Activated CD4-positive, alpha-beta T cell treated with anti-CD3 and anti-CD28 coated beads, Interleukin-2, amount 50 U/mL, for 1 hour (primary cell): ENCODE measurements at places on chromosomes 12 and 14.

GRCh38 chr12:69916544-69917235 lies 91.7 kb downstream of the MYRFL start:
- DNase-seq, result no peak

DNA sequence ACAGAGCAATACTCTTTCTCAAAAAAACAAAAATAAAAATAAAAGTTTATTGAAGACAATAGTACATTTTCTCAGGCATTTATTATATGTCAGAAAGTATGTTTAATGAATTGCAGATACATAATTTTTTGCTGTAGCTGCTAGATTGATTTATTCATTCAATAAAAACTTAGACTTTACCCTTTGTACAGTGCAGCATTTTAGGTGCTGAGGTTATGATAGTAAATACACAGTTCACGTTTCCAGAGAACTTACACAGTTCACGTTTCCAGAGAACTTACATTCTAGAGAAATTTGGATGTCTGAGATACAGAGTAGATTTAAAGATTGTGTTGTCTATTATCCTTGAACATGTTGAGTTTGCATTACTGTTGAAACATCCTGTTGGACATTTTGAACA lies 25.3 kb downstream of the TMTC3 start:
- no peak for DNase-seq

DNA sequence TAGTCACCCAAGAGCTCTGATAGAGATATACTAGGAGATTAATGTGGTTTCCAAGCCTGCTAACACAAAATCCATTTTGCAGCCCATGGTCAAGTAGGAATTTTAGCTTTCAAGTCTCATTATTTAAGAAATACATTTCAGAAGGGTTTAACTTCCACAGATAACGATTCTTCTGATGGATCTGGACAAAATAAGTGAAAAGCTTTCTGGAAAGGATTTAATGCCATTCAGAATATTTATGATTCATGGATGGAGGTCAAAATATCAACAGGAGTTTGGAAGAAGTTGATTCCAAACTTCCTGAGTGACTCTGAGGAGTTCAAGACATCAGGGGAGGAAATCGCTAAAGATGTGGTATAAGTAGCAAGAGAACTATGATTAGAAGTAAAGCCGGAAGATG lies 214.6 kb downstream of the ATXN7L3B start:
- no peak for DNase-seq

- DNase-seq, result no peak
These were observed 13.2 kb downstream of the EIF5 start for GRCh38 chr14:103347091-103347815.

- no peak for DNase-seq
These were observed 127.7 kb downstream of the DACT1 start for GRCh38 chr14:58765418-58765831.

DNA sequence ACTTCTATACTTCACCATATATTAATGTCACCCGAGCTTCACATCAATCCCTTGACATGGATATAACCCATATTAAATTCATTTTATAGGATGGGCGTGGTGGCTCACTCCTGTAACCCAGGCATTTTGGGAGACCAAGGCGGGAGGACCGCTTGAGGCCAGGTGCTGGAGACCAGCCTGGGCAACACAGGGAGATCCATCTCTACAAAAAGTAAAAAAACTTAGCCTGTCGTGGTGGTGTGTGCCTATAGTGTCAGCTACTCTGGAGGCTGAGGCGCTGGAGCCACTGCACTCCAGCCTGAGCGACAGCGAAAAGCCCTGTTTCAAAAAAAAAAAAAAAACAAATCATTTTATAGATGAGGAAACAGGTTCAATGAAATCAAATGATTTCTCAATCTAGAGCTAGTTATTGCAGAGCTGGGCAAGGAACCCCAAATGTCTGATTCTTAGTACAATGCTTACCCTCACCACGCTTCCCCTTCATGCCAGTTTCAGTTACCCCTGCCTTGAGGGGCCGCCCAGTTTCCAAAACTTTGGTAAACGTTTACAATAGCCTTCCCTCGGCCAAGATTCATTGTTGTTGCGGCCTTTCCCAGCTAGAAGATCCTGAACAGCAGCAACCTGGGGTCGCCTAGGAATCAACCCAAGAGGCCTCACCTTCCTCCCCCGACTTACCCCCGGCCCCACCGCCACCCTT lies 751 bp downstream of the PSMB5 start:
- no peak for DNase-seq

- DNase-seq, result no peak
These were observed 21.9 kb upstream of the CIPC start for GRCh38 chr14:77076113-77076631.

DNA sequence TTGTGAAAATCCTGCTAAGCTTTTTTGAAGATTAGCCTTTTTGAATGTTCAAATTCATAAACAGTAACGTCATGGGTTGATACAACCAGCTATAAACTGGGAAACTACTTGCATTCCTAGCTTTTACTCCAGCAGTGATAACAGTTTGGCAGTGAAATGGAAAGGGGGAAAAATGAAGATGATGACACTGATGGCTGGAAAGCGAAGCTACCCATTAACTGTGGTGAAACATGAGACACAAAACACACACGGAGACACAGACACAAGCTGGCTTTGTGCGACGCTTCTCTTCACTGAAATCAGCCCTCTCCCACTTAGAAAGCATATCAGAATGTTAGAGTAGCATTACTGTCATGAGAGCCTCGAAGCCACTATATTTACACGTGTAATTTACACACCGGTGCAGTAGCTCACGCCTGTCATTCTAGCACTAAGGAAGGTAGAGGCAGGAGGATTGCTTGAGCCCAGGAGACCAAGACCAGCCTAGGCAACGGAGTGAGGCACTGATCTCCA lies 15.7 kb downstream of the VPS37B start:
- DNase-seq, result no peak

- DNase-seq, result no peak
These were observed 38.9 kb downstream of the DNAI7 start for GRCh38 chr12:25156061-25156460.

DNA sequence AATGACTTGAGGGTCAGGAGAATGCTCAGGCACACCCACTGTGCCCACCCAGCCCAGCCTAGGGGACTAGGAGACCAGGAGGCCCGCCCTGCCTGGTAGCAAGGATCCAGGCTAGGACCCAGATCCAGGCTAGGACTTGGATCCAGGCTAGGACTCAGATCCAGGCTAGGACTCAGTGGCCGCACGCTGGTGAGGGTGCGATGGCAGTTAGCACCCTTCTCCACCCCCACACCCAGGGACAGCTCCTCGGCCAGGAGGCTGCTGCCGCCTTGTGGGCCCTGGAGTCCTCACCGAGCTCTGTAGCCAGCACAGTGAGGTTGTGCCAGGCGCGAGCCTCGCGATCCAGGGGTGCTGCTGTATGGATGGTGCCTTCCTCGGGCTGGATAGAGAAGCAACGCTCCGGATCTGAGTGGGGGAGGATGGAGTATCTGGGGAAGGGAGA lies 5.1 kb downstream of the CDH24 start:
- no peak for DNase-seq

DNA sequence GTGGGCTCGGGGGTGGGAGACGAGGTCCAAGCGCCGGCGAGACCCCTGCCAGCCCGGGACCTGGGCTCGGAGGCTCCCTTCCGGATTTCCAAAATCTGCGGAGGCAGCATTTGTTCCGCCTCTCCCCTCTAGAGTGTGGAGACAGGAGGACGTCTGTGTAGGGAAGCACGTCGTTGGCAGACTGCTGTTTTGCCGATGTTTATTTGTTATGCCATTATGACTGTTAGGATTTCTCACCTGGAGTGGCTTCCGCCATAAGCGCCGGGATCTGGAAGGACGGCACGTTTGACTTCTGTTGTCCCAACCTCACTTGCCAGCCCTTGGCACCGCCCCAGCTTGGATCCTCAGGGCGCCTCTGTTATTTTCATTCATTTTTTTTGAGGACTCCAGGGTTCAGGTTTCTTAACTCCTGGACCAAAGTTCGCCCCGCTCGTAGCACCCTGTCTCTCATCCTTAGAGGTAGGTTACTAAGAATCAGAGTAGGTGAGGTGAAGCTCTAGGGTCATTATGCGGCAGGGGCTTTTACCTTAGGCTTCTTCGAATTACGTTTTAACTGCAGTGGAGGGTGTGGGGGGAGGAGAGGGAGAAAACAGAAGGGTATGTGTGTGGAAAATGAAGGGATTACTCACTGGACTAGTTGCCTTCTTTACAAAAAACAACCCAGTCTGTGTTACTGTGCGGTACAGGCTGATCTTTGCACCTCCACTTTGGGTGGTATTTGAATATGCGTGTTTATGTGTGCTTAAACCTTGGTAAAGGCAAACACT lies 547 bp upstream of the PYGL start:
- no peak for DNase-seq
